Heart left ventricle (tissue), 16 donors: ENCODE measurements at places on chromosomes 2 and 18. TPM values are rescaled to one million over a fixed set of nuclear protein-coding genes. Genes with fewer than 3 reads are reported as not detected.

DNA sequence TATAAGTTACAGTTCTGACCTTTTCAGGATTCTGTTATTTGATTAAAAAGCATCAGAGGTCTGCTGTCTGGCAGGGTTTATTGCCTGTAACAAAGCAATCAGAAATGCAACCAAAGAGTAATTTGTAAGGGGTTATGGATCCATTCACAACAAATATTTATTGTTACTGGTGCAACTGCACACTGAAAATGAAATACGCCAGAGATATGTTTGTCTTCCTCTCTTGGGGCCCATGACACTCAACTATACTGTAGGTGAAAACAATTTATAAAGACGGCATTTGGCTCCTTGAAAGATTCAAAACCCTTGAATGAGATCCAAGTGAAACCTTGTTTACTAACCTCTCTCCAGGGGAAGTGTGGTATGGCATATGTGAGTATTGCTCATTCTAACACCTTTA is 452.2 kb downstream of the MBD2 start:
- no peak for DNase-seq

- DNase-seq = no peak
These were observed 23.8 kb downstream of the FBXO41 start for GRCh38 chr2:73260338-73260984.

Gene ANKRD62
- total RNA-seq = not detected

DNA sequence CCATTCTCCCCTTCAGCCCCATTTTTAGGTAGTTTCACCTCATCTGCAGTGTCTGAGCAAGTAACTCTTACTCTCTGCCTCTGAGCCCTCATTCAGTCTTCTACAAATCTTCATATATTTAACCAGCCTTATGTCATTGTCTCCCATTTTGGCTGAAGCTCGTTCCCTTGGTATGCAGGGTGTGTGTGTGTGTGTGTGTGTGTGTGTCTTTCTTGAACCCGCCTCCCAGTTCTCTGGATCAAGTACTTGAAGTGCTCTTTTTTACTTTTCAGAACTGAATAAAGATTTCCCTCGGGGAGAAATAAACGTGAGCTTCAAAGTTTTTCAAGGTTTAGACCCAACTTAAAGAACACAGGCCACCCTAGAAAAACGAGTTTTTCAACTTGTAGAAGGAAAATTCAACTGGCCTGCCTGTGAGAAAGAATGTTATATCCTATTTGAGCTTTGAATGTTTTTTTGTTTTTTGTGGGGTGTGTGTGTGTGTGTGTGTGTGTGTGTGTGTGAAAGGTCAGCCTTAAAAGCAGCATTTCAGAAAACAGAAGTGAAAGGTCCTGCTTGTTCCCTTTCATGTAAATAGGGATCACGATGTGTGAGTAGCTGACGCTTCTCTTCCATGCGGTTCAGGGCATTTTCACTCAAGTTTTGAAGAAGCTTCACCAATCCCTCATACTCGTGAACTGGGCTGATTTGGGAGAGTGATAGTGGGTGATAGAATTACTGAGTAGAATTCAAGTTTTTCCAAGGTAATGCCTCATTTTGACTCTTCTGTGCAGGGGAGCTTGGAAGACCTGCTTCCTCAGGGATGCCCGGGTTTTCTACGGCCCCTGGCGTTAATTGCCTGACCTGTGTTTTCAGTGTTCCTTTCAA is 50.6 kb upstream of the EML6 start:
- DNase-seq = no peak

- no peak for DNase-seq
These were observed 1221.6 kb upstream of the NRXN1 start for GRCh38 chr2:52253416-52253980.

DNA sequence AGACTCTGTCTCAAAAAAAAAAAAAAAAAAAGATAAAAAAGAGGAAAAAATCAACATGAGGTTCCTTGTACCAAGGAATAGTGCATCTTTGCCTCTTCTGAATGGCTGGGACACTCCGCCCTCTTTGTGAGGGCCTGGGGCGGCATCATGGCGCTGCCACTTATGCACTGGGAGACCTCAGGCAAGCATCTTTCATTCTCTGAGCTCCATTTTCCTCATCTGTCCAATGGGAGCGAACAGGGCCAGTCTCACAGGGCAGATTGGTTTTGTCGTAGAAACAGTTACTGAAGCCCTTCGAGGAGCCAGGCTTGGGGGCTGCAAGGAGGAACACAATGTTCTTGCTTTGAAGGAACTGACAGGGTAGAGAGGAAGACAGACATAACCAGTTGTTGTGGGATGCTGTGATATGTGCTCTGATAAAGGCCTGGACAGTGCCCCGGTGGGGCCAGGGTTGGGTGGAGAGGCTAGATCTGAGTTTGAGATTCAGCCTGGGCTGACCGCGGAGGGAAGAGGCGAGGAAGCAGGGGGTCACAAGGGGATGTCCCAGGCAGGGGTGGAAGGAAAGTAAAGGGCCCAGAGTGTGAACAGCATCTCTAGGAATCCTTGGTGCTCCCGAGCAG is 14.1 kb downstream of the ZFP36L2 start:
- no peak for DNase-seq

- no peak for DNase-seq
These were observed 1033.2 kb upstream of the NXPH2 start for GRCh38 chr2:139813340-139813739.

DNA sequence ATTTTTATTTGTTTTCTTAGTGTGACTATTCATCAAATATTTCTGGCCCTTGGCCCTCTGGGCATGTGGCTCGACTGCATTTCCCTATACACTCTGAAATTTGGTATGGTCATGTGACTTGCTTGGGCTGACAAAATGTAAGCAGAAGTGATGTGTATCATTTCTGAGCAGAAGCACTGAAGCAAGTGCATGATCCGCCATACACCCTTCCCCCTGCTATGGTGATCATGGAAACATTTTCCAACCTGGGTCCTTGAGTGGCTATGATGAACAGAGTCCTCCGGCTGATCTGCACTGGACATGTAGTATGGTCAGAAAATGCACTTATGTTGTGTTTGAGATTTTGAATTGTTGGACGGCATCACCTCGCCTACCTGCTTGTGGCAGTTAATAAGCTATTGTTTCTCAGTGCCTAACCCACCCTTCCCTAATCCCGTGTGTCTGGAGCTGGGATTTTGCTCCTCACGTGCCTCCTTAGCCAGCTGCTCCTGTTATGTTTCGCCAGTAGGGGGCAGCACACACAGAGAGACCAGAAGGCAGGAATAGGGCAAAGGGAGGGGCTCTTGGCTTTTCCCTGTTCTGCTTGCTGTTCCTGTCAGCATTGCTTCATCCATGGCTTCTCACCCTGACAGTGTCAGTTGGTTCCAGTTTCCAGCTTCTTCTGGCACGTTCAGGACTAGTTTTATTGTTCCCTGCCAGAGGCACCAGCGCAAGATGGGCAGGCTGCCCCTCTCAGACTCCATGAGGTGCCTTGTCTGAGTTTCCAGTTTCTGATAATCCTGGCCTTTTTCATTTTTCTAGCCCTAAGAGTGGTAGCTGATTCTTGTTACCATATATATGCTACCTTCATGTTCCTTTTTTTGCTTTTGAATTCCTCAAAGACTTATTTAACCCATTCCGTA is 207.4 kb downstream of the ARL6IP6 start:
- DNase-seq = no peak

GRCh38 chr18:58222432-58223125 is 178.6 kb downstream of the NEDD4L start:
- DNase-seq = no peak

Gene DYSF
- total RNA-seq = 78.6 TPM

Gene CDCA7
- total RNA-seq = 0.83 TPM

GRCh38 chr18:57312346-57313144 is 39.8 kb upstream of the ST8SIA3 start:
- DNase-seq = no peak

DNA sequence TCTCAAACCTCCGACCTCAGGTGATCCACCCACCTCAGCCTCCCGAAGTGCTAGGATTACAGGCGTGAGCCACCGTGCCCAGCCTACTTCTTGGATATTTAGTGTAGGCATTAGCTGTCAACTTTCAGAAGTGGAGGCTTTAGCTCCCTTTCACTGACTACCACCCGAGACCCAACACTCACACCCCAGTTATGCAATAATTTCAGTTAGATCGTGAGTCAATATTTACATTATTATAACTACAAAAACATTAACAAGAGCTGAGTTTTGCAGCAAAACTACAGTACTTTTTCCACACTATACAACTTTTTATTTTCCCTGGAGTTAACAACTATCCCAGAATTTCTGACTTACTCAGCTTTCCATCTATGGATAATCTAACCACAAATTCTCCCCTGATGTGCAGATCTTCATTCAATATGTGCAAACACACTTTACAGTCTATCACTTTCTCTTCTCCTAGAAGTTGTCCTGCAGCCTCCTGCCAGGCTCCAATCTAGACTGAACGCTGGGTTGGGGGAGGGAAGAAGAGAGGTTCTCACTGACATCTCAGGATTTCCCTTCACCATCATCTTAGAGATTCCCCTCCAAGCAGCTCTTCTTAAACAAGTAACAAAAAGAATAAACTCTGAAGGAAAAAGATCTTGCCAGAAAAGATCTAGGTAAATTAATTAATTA is 10.1 kb downstream of the TBC1D8 start:
- no peak for DNase-seq

GRCh38 chr2:47043142-47043890 is 111.8 kb downstream of the STPG4 start:
- peak; percentile 73 for DNase-seq

DNA sequence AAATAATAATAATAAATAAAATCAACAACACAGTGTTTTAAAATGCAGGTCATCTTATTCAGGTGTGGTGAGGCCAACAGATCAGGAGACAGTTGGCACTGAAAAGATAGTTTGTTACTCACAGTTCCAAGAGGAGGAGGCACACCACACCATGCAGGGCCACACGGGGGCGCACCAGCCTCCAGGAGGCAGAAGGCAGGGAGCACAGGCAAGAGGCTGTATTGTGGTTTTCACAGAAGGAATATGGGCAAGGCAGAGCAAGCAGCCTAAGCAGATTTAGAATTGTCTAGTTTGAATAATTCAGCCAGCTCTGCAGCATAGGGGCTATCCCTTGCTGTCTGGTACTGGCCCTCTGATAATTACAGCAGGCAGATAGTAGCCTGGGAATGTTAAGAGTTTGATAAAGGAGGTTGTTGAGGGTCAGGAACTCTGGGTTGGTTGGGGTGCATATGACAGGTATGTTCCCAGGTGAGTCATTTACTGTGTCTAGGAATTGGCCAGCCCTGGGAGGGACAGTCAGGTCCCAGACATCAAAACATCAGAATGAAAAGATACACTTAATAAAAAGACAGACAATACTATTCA is 31.3 kb downstream of the KIAA2012 start:
- no peak for DNase-seq

- DNase-seq = no peak
These were observed 29.3 kb upstream of the DCC start for GRCh38 chr18:52310651-52311050.

Gene ASPRV1
- total RNA-seq = 0.30 TPM

GRCh38 chr18:55981712-55982475 is 393.9 kb upstream of the TCF4 start:
- DNase-seq = no peak

GRCh38 chr2:189066037-189066436 is 91.9 kb downstream of the COL3A1 start:
- no peak for DNase-seq

DNA sequence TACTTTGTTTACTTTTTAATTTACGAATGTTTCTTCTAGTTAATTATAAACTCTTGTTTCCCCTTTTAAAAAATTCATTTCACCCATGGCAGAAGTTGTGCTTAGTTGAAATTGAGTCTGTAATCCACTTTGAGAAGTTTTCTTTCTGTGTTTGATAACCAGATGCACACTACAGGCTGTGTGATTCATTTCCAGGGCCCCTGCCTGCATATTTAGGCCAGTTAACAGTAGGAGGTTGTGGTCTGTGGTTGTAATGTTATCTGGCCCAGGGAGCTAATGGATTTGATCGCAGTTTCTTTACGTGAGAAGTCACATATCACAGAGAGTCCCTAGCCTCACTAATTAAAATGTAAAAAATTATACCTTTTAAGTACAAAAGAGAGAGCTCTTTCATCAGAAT is 3.3 kb downstream of the CDH7 start:
- DNase-seq = no peak

Gene FIGN
- 8.4 TPM for total RNA-seq

DNA sequence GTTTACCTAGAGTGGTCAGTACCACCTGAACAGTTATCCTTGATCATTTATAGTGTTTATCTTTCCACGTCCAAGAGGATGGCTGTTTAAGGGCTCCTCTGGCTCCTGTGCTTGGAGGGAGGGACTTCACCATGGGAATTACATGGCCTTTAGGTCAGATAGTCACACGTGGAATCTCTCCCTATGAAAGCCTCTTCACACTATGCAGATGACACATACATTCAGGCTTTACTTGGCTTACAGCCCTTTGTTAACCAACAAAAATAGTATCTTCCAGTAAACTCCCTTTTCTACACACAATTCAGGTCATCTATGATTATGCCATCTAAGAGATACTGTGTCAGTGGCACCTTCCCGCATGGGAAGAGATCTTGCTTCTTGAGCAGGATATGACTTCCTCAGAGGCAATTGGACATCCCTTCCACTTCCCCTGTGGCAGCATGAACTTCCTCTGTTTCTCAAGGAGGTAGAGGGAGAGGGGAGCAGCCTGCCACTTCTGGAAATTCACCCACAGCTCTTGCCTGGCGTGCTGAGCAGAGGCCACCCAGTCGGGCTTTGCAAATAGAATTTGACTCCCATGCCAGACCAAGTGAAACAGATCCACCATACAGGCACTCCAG is 53.5 kb downstream of the COLEC12 start:
- peak; percentile 39 for DNase-seq

DNA sequence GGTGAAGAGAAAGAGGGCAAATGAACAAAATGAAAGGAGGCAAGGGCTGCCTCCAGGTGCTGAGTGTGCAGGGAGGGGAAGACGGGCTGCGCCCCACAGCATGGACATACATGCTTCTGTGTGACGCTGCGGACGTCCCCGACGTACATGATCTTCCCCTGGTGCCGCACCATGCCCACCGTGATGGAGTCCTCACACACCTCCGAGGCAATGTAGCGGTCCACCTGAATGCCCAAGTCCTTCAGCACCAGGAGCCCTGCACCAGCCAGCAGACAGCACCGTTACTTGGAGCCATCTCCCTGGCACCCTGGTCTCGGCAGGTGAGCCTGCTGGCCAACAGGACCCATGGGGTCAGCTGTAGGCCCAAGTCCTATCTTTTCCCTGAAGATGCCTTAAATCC is 73.1 kb upstream of the POMC start:
- DNase-seq = no peak

- peak; percentile 68 for DNase-seq
These were observed 216.6 kb downstream of the RTP5 start for GRCh38 chr2:242085941-242086621.

DNA sequence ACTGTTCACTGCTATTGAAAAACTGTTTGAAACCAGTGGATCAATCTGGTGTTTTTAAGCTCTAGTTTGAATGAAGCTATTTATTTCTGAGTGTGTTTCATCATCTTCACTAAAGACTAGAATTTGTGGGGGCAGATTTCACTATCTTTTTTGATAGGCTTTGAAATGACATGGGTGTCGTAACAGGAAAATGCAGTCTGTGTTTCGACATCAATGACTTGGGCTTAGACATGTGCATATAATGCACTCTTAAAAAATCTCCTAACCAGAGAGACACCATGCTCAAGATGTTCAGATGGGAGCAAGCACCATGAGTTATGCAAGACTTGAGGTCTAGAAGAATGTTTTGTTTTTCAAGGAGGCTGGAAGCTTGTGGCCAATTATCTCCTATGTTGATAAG is 221.6 kb downstream of the GPD2 start:
- DNase-seq = no peak

GRCh38 chr18:62771494-62772270 is 56.3 kb downstream of the PHLPP1 start:
- DNase-seq = no peak
